ENCODE measurements at places on chromosomes 12 and 14.
A peak's percentile ranks its signal among the peaks of the same experiment; 100 is the strongest.

- DNase-seq = no peak
These were observed 11.7 kb downstream of the CLEC9A start for GRCh38 chr12:10042167-10042566.

DNA sequence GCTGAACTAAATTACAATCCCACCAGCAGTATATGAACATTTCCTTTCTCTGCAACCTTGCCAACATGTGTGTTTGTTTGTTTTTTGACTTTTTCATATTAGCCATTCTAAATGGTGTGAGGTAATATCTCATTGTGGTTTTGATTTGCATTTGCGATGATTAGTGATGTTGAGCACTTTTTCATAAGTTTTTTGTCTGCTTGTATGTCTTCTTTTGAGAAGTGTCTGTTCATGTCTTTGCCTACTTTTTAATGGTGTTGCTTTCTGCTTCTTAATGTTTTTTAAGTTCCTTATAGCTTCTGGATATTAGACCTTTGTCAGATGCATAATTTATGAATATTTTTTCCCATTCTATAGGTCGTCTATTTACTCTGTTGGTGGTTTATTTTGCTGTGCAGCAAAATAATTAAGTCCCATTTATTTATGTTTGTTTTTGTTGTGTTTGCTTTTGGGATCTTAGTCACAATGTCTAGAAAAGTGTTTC lies 1262.9 kb downstream of the FSCB start:
- DNase-seq = no peak

DNA sequence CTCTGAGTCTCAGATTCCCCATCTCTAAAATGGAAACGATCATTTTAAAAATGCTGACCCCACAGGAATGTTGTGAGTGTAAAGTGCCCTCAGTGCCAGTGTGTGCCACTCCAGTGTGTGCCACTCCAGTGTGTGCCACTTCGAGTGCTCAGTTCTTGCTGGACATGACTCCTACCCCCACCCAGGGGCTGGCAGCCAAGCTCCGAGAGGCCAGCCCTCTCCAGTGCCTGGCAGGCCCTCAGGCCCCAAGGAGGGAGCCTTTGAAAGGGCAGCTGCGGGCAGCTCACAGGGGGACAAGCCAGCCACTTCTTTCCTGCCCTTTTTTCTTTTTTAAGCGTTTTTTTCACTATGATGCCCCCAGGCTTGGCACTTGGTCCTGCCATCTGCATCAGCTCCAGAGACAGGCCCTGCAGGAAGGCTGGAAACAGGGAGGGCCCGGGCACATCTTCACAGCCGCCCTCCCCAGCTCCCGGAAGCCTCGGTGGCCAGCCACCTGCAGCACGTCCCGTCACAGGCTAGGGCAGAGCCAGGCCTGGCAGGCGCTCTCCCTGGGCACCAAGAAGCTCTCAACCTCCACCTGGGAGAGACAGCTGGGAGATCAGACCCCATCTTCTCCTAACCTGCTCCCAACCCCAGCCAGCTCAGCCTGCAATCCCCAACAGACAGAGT lies 29.8 kb downstream of the NCOR2 start:
- DNase-seq = no peak

GRCh38 chr14:71931492-71932228 lies 569 bp upstream of the RGS6 start:
- DNase-seq = no peak

DNA sequence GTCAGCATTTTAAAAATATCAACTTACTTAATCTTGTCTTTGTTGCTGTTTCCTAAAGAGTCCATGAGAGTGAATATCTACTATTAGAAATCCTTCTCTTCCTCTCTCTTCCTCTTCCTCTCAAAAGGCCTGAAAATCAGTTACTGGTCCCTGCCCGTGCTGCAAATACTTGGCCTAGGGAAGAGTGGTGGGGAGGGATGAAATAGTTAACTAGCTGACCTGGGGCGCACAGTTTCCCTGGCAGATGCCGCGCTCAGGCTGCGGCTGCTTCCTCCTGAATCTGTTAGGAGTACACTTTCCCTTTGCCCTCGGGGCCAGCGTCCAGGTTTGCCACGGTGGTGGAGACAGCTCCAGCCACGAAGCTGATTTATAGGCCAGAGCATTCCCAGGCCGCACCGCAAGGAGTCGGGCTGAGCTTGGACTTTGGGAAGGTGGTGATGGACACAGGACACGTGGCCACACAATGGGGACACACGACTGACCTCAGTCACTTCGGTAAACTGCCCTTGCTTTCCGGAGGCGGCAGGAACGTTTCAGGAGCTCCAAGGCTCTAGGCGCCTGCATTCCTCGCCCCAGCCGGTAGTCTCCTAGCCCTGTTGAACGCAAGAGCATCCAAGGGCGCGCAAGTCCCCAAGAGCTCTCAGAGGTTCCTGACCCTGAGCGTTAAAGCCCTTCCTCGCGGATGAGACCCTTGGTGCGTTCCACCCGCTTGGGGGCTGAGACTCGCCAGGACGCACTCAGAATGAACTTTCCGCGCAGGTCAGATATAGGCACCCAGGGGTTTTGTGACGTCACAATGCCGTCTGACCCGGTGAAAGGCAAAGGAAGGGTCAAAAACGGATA lies 7.1 kb upstream of the ASCL1 start:
- DNase-seq = no peak

- no peak for DNase-seq
These were observed 91.8 kb upstream of the BCL11B start for GRCh38 chr14:99363616-99364290.

DNA sequence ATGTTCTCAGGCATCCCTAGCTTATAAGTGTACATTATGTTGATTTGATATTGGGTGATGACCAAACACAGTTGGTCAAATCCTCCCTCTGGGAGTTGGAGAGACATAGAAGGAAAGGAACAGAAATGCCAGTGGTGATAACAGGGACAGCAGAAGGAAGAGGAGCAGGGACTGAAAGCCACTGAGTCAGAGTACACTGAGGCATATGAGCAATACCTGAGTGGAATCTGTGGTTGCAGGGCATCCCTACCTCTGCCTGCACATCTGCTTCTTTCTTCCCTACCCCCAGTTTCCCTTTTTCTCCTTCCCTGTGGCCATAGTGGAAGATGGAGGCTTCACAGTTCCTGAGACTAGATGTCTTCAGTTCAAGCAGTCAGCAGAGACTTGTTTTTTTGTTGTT lies 44.9 kb downstream of the BICD1 start:
- DNase-seq = no peak

DNA sequence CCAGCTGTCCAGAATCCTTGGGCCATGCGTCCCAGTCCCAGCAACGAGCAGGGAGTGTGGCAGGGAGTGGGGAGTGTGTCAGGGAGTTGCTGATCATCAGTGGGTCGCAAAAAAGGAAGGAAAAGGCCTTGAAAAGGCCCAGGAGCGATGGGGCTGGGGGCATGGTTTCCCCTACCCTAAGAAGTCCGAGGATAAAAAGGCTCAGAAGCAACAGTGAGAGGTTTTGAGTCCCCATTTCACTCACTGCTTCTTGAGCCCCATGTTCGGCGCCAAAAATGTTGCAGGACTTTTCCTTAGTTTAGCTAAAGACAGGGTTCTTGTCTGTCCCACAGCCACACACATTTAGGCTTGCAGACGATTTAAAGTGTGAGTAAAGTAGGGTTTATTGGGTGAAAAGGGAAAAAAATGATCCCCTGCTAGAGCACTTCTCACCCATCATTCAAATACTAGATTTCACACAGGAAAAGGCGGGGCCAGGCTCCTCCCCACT lies 189.5 kb downstream of the KCNC2 start:
- DNase-seq = no peak

- no peak for DNase-seq
These were observed 730 bp downstream of the CLSTN3 start for GRCh38 chr12:7130701-7131501.

DNA sequence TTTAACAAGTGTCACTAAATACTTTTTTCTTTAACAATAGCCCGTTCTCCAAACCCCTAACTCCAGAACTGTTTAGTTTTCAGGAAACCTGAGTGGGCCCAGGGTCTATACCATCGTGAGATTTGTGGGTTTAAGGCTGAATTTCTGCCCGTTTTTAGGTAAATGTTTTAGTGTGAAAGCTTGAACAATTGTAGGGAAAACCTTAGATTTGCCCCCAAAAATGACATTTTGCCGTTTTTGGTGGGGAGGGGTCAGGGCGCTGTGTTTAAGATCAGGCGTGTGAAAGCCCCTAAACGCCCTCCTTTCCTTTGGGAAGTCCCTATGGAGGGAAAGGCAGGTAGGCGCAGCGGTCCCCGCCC lies 320 bp upstream of the PRPF39 start:
- DNase-seq = no peak

GRCh38 chr12:56987551-56988053 lies 18.7 kb downstream of the ZBTB39 start:
- peak; percentile 28 for DNase-seq

- no peak for DNase-seq
These were observed 42.1 kb downstream of the DRAM1 start for GRCh38 chr12:101919447-101919846.

DNA sequence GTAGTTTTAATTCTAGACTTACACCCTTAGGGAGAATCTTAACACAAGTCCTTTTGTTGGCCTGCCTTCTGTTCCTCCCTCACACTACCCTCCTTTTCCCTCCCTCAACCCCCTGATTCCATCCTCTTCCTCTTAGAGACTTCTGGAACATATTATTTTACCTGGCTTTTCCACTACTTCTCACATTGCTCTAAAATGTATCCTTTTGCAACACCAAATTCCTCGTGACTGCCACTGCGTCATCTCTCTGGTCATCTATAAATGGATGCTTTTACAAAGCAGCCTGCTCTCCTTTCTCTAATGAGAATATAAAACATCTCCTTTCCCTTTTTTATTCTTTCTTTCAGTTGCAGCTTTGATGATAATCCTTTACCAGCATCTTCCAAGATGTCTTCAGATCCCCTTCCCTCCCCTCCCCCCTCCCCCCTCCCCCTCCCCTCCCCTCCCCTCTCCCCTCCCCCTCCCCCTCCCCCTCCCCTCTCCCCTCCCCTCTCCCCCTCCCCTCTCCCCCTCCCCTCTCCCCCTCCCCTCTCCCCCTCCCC lies 93.6 kb downstream of the DIP2B start:
- DNase-seq = no peak

DNA sequence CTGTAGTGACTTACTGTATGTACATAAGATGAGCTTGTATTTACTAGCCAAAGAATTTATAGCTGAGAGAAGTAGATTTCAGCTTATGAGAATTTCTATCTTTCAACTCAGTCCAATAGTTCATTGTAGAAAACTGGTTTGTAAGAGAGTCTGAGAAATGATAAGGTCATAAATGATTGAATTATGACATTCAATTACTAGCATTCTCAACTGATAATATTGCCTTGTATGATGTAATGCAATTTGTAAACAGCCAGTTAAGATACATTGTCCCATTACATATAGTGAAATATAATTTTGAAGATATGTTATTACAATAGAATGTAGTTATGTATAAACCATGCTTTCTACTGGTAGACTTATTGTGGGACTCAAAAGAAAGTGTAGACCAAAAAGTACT lies 42.5 kb upstream of the STRAP start:
- no peak for DNase-seq

GRCh38 chr12:54700849-54701248 lies 52.7 kb upstream of the DCD start:
- DNase-seq = no peak

DNA sequence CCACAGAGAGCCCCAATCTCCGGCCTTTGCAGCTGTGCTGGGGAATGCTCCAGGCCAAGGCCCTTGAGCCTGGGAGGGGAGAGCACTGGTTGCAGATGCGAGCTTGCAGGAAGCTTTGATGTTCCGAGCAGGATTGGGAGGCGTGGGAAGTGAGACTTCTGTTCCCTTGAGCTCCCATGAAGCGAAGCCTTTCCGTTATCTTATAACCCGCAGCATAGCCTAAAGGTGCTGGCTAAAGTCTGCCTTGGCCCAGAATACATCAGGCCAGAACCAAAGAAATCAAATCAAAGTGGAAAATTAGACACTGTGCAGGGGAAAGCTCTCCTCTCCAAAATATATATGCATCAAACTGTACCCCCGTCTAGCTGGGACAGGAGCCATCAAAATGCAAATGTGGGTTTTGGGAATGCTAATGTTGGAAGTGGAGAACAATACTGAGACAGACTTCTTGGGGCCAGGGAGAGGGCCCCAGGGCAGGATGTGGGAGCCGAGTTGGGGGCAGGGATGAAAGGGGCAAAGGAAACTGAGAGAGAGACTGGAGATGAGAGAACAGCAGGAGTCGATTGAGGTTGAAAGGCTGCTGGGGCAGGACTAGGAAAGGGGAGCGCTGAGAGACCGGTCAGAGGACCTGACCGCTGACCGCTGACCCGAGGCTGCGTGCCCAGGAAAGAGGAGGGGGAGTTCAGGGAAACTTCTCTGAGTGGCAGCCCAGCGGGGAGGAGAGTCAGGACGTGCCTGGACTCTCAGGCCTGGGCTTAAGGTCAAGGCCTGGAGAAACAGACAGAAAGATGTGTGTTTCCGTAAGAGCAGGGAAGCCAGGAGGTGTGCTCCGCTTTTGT lies 152.2 kb upstream of the PARP11 start:
- DNase-seq = no peak

DNA sequence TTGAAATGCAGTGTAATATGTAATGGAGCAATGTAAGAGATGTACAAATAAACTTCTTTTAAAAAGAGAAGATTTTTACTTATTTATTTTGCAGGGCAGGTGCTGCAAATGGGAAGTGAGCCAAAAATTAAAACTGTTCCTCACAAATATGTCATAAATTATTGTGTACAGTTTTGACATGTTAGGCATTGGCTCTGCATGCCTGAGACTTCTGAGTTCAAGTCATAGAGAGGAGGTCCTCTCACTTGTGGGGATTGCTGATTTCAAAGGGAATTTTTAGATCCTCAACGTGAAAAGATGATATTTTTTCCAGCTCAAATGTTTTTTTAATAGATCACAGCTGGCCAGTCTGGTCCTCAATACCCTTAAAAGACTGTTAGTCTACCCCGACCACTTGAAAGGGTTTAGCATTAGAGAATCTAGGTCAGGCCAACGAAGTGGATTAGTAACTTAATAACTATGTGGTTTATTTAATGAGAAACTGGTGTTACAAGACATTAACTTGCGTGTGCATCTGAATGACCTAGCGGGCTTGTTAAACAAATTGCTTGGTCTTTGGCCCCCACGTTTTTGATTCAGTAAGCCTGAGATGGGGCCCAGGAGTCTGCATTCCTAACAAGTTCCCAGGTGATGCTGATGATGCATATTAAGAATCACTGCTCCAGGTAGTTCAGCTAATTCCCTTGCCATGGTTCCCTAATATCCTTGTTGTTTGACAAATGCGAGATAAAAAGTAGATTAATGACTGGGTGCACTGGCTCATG lies 30.9 kb upstream of the WDR89 start:
- no peak for DNase-seq

DNA sequence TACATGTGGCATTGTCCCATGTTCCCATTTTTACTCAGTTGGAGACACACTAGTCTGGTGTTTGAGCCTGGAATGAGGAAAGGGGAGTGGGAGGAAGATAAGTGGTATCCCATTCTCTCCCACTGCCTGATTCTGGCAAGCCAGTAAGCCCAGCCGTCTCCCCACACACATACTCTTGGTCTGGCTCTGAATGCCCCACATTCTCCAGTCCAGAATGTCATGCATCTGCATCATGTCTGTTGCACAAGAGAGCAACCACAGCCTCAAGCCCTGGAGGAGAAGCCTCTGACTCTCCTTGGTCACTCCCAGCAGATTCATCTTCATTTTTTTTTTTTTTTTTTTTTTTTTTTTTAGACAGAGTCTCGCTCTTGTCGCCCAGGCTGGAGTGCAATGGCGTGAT lies 48.0 kb downstream of the DRAM1 start:
- DNase-seq = peak; percentile 99

GRCh38 chr12:93176610-93177126 lies 201.1 kb upstream of the NUDT4 start:
- DNase-seq = no peak

GRCh38 chr12:107736914-107737313 lies 24.0 kb downstream of the PRDM4 start:
- no peak for DNase-seq

GRCh38 chr12:42469355-42470175 lies 120.0 kb downstream of the PRICKLE1 start:
- no peak for DNase-seq

Data from AG09309 (cell line).